ENCODE measurements at places on chromosomes 11 and 22.

DNA sequence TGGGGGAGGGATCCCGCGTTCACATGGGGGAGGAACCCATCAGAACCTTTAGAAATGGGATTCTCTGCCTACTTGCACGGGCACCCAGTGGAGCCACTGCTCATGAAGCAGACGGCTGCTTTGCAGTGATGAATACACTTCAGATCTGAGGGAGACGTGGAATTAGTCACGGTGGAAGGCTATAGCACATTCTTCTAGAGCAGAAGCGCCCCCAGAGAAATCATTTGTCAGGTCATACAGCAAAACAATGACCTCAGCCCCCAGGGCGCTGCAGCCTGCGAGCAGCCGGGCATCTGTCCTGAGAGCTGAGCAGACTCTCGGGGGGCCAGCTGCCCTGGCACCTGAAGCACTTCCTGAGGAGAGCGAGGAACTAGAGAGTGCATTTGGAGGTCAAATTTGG lies 12.7 kb downstream of the TP53AIP1 start:
- no peak for DNase-seq

GRCh38 chr11:17528181-17528691 lies 16.0 kb downstream of the USH1C start:
- DNase-seq = no peak

GRCh38 chr11:76307396-76307795 lies 73.5 kb downstream of the THAP12 start:
- no peak for DNase-seq

GRCh38 chr22:46088541-46089311 lies 61.6 kb upstream of the PPARA start:
- DNase-seq = no peak

DNA sequence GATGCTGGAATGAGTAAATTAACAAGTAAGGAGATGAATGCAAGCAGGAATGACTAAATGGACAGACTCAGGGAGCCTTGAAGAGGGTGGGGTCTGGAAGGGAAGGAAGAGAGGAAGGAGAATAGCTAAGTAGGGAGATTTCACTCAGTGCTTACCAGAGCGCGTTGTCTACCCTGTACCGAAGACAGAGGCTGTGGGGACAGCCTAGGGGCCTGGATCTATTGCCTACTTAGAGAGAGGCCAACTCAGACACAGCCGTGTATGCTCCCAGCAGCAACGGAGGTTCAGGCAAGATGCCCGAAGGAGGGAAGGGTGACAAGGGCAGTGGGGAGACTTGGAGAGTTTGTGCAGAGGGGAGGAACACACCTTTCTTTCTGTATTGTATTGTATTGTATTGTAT lies at the start of gene FOLR2:
FOLR2 (plus strand) TSS at position 157 of the 400 bp plus-strand sequence. CDS start 1,791 bp downstream, outside the sequence.
- DNase-seq = no peak
